Activated CD4-positive, alpha-beta T cell treated with anti-CD3 and anti-CD28 coated beads, Interleukin-2, Interleukin-6, amounts not matched to agents 100 ng/mL and 50 ng/mL, durations not matched to agents 16 hours and 8 hours (primary cell): ENCODE measurements at places on chromosomes 11 and 22.

DNA sequence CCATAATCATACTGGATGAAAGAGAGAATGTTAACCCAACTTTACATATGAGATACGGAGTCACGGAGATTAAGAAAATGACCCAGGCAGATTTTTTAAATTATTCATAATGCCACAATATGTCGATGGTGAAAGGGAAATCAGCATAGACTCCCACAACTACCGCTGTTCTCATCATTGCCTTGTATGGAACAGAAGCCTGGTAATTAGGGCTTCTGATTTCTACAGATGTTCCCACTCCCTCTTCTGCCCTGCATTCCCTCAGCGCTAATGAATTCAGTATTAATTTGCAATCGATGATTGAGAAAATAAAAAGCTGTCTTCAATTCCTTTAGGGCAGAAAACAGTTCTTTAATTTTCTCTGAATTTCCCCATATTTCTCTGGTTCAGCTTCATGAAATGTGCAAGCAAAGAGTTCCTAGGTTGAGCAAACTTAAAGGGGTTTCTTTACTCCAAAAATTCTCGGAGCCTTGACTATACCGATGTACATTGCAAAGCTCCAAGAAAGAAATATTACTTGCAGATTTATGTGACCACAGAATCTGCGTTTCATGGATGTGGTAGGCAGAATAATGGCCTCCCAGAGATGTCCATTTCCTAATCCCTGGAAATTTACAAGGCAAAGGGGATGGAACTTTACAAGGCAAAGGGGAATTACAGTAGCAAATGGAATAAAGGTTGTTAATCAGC is 134.9 kb upstream of the ZC3H12C start:
- DNase-seq, result no peak

DNA sequence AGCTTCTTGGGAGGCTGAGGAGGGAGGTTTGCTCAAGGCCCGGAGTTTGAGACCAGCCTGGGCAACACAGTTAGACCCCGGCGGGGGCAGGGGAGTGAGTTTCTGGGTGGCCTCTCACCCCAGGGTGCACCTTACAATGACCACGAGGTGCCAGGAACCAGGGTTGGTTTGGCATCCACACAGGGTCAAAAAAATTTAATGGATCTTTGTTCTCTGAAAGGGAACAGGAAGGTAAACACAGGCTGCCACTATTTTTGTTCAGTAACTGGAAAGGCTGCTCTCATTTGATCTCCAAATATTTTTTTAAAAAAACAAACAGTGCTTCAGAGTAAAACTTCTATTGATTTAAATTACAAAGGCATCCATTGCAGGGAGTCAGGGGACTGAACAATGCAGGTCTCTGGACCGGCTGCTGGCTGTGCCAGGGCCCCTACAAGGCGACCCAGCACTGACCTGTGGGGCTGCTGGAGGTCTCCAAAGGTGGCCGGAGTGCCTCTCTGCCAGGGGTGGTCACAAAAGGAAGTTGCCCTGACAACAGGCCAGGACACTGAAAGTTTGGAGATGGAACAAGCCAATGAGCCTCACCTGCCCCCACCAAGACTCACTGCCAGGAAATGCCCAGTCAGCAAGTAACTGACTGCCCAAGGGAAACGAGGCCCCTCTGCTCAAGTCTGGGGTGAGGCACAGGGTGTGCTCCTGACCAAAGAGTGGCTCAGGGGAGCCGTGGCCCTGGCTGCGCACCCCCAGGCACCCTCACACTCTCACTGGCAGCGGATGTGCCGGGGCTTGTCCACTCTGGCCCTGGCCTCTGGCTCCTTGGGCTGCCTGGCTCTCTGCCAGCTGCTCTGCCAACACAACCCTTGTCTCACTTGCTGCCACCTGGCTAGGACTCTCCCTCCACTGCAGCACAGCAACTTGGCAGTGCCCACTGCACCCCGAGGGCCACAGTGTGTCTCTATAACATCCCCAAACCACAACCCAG is 51.8 kb downstream of the ARFGAP3 start:
- no peak for DNase-seq

DNA sequence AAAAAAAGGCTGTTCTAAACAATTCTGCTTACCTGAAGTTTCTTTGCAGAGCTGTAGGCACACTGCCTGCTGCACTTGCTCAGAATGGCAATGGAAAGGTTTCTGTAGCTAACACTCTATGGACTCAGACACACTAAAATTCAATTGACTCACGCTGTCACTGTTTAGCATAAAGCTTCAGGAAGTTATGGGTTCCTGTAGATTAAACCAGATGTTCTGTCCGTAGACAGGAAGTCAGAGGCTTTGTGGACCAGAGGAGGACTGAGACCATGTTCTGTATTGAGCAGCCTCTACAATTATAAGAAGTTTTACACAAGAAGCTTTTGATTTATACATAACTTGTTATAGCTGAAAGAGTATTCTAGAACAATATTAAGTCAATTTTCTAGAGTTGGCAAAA is 70.4 kb downstream of the GLYATL1 start:
- DNase-seq, result no peak

GRCh38 chr11:47915374-47915773 is 65.0 kb upstream of the PTPRJ start:
- DNase-seq, result peak; percentile 21

GRCh38 chr11:105492010-105492409 is 117.9 kb upstream of the GRIA4 start:
- DNase-seq, result no peak

- no peak for DNase-seq
Observed at GRCh38 chr11:120132645-120133185, 5.2 kb downstream of the TRIM29 start.

DNA sequence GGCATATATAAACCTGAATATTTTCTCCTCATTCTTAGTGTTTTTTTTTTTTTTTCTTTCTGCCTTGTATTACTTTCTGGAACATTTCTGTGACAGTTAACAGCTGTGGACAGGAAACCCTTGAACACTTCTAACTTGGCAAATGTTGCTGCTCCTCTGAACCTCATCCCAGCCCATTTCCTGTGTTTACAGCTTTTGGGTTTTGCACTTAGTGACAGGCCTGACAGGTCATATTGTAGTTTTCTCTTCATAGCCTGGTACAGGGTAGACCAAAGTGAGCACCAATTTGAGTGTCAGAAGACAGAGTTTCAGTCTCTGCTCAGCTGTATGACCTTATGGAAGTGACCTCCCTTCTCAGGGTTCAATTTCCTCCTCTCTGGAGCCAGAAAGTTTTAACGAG is 91.6 kb downstream of the STIM1 start:
- DNase-seq, result peak; percentile 88

DNA sequence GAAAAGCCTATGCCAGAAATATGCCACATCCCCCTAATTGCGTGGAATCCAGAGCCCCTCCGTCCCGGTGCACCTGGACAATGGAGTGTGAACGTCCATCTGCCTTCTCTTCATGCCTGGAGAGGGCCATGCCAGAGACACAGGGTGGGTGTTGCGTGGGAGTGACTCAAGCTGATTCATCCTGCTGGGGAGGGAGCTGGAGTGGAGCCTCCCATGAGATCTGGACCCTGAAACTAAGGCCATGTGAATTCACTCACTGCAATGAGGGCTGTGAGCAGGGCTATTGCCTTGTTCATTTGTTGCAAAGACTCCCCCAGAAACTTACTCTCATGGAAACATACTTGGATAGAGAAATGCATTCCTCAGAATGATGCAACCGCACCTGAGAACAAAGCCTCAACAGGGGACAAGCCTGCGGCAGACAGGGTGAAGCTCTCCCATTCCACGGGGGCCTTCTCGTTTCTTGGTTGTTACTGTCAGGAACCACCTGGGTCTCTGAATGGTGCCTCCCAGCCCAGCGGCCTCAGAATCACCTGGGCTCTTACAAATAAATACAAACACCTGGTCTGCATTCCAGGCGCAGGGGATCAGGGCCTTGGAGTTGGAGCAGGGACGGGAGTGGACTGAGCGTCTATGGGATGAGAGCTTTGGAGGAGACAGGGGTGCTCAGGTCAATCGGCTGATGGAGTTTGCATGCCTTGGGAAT is 1031.2 kb downstream of the BRD1 start:
- DNase-seq, result no peak
